ENCODE measurements at places on chromosomes 2 and 18.

DNA sequence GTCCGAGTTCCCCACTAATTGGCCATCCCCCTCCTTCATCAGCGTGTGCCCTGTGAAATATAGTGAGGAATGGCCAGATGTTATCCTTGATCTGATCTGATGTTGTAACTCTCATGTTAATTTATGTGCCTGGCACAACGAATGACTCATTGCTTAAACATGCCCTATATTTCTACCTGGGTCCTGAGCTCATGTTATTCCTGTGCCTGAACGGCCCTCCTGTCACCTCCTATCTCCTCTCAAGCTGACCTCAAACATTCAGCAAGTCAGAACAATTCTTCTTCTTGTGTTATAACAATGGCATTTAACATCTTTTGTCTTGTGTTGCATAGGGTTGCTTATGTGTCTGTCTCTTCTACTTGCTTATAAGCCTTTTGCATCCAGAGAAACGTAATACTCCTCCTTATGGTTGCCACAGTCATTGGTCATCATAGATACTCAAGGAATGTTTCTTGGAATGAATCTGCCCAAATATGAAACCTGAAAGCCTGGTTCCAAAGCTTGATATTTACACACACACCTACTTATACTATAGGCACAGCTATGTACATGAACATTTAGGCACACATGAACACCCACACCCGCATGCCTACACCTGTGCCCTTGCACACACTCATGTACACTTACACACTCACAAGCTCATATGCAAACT, 80.2 kb upstream of the PHLPP1 start:
- no peak for DNase-seq

- DNase-seq, result no peak
These were observed 257.6 kb upstream of the SALL3 start for GRCh38 chr18:78721981-78722380.

- no peak for DNase-seq
These were observed 15.0 kb upstream of the ZNF407 start for GRCh38 chr18:74582642-74583041.

DNA sequence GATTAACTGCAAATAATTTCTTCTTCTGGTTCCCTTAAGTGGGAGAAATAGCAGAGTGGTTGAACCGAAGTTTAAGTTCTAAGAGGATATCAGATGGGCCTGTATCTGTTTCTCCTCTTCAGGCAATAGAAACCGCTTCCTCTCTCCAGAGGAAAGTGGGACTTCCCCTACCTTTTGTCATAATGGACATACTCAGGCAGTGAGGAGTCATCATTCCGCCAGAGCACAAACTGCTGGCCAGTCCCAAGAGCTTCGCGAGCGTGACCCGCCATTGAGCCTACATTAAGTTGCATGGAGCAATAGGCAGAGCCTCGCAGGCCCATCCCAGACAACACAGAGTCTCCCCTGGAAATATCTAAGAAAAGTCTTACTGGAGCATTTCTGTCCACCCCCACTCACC, 158.9 kb downstream of the LDLRAD4 start:
- no peak for DNase-seq

DNA sequence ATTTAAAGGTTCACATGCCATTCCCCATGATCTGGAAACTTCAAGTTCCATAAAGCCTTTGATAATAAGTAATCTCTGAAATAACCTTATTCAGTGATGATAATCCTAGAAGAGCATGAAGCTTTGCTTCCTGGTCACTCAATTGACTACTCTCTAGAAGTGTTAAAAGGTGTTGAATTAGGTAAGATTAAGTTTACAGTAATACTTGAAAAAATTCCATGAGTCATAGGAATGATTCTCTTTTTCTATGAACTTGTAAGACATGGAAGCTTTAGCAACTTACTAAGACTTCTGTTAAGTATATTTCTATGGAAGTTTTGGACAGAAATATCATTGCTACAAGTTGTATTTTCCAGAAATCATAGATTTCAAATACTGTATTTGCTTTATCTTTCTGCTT, 100.6 kb downstream of the MYO1B start:
- no peak for DNase-seq

- no peak for DNase-seq
These were observed 64.3 kb upstream of the ACSL3 start for GRCh38 chr2:222796413-222797103.

DNA sequence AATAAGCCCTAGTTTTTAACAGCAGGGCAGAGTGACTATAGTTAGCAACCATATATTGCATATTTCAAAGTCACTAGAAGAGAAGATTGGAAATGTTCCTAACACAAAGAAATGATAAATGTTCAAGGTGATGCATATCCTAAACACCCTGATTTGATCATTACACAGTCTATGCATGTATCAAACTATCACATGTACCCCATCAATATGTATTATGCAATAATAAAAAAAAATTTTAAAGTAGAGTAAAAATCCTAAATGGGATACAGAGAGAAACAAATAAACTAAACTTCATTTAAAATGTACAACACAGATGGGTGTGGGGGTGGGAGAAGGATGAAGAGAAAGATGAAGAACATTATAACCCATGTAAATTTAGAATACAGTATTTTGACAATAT, 93.9 kb downstream of the TMEM131 start:
- DNase-seq, result no peak

- no peak for DNase-seq
These were observed 4.2 kb upstream of the ITGA6 start for GRCh38 chr2:172423160-172423559.

GRCh38 chr2:75494137-75494769, 66.5 kb downstream of the EVA1A start:
- DNase-seq, result no peak

DNA sequence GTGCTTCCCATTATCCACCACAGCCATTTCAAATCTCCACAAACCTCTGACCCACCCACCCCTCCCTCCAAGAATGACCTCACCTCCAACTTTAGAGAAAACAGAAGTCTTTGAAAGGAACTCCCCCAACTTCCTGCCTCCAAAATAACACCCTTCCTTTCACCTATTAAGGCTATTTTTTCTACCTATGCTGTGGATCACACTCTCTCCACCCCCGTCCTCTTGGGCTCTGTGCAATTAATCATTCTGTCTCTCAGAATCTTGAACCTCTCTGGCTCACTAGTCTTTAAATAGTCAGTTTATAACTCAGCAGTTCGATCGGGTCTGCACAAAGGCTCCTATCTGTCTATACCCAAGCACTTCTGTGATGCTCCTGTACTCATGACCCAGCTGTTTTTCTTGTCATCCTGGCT, 37.3 kb upstream of the XPO1 start:
- DNase-seq, result no peak

GRCh38 chr18:63189817-63190216, 129.8 kb downstream of the BCL2 start:
- DNase-seq, result no peak

- no peak for DNase-seq
These were observed 60.7 kb downstream of the KCTD18 start for GRCh38 chr2:200449149-200449548.

DNA sequence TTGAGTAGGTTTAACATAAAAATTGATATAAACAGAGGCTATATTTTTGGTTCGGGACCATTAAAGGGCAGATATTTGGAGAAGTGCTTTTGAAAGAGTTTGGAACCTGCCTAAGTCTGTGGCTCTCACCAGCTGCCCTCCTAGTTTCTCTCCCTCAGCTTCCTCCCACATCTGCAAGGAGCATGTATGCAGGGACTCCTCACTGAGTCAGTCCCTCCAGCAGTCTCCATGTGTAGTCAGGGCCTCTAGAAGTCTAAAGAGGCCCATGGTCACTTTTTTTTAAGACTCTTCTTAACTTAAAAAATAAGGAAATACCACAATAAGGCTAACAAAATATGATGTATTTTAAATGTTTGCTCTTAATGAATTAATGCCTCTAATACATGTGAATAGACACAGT, 220.0 kb upstream of the TANK start:
- no peak for DNase-seq

DNA sequence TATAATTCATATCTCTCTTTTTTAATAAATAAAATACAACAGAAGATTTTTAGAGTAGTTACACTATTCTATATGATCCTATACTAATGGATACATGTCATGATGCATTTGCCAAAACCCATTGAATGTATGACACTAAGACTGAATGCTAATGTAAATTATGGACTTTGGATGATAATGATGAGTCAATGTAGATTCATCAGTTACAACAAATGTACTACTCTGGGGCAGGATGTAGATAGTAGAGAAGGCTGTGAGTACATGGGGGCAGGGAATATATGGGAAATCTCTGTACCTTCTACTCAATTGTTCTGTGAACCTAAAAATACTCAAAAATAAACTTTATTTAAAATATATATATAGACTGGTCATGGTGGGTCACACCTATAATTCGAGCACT, 45.6 kb upstream of the NEDD4L start:
- no peak for DNase-seq

- no peak for DNase-seq
These were observed 235.4 kb downstream of the CELF4 start for GRCh38 chr18:37330173-37330572.

GRCh38 chr2:176076796-176077195, 7.0 kb downstream of the EVX2 start:
- no peak for DNase-seq

- no peak for DNase-seq
These were observed 164.4 kb downstream of the SOCS6 start for GRCh38 chr18:70453058-70453775.

DNA sequence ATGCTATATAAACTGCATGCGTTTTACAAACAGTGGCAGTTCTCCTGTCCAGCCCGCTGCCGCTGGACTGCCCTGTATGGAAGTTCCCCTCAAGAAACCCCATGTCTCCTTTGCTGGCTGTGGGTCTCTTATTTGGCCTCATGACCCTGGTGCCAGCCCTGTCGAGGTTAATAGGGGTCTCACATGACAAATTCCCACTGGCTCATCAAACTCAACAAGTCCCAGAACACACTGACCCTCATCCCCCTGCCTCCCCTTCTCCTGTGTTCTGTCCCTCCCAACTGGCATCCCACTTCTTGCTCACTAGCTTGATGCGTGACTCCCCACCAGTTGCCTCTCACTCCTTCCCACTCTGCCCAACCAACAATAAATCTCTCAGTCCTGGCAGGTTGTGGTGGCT, 137.6 kb upstream of the HS6ST1 start:
- no peak for DNase-seq

DNA sequence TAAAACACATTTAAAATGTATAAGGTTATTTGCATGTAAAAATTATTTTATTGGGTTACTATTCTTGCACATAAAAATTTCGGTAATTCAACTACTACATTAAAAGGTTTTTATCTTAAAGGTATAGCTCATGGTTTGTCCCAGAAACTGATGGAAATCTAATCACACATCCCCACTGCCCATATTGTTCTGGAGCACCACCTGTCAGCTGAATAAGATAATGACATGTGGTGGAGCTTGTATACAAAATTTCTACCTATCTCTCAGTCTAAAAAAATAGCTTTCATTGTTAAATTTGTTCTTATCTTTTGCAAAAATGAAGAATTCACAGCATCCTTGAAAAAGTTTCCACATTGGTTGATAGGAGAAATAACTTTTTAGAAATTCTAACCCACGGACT, 18.3 kb downstream of the ERBB4 start:
- no peak for DNase-seq

Data from CD8-positive, alpha-beta memory T cell (primary cell).